Fibroblast of skin of right quadriceps (primary cell): ENCODE measurements at places on chromosomes 7 and 10.

DNA sequence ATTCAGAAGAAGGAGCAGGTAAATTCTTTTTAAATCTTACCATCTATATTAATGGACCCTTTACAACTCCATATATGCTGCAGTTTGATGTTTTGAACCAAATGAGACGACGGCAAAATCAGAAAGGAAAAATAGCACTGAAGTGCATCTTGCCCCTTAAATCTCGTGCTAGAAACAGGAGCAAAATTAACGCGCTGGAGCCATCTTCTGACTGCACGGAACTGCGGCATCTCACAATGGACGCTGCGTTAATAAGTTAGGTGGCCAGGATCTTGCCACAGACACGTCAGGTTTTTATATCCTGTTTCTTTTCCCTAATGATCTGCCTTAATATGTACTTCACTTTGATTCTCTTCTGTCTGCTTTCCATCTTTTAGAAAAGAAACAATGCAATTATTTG lies 354.5 kb downstream of the TFEC start:
- DNase-seq: peak; percentile 49

GRCh38 chr10:21732067-21732772 lies 198.2 kb downstream of the MLLT10 start:
- DNase-seq: peak; percentile 69

DNA sequence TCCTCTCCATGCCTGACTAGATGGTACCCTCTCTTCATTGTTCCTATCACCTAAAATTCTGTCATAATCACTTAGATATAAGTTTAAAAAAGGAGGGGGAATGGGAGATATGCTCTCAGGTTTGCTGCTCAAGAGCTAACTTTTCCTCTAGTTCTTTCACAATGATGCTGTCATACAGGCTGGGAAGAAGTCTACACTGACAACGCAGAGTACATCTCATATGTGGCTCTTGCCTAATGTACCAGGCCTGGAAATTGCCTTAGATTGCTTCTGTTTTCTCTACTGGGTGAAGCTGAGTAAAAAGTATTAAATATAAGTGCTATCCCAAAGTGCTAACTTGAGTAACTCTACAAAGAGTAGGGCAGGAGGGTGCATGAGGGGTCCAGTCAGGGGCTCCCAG lies 43.8 kb upstream of the BET1 start:
- DNase-seq: no peak

GRCh38 chr10:2463316-2463715 lies 604.0 kb upstream of the PFKP start:
- no peak for DNase-seq

DNA sequence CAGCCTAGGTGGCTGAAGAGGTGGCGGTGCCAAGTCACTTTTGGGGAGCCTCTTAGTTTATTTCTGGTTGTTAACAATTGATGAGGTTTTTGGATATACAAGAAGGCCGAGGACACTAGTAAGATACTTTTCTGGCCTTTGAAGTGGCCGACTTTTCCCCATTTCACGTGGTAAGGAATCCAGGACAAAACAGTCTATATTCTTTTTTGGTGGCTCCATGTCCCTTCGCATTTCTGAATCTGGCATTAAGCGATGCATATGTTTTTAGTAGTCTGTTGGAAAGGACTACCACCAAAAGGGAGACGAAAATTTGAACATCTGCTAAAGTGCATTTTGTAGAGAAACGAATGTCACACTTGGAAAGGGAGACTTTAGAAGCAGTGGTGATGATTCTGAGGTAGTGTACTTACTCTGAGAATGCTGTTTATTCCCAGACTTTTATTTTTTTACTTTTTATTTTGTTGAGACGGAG lies 1.5 kb downstream of the MLLT10 start:
- no peak for DNase-seq

DNA sequence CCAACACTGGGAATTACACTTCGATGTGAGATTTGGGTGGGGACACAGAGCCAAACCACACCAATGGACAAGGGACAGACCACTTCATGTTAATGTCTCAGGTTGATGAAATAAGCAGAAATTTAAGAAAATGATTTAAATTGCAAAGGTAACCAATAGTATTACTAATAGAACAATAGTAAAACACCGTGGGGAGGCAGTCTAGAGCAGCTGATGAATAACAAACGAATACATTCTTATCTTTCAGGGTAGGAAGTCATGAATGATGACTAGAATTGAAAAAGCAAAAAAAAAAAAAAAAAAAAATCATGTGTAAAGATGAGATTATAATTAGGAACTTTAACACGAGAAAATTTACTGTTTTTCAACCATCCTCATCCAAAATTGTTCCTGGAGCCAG lies 171.9 kb upstream of the TEX47 start:
- DNase-seq: no peak

DNA sequence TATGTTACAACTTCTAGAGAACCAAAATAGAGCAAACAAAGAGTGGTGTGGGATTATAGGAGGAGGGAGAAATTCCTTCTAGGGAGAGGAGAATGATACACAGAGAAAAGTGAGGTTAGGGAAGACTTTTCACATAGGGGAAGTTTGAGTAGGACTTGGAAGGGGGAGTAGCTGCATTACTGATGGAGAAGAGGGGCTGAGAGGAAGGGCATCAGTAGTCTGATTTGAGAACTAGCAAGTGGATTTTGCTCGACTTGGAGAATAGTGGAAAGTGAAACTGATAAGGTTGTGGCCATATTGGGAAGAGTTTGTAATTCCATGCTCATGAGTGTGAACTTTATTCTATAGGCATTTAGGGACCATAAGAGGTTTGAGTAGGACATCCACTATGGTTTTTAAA lies 6.1 kb downstream of the NRF1 start:
- no peak for DNase-seq
